ENCODE measurements at places on chromosomes 2 and 18.
A peak's percentile ranks its signal among the peaks of the same experiment; 100 is the strongest.

DNA sequence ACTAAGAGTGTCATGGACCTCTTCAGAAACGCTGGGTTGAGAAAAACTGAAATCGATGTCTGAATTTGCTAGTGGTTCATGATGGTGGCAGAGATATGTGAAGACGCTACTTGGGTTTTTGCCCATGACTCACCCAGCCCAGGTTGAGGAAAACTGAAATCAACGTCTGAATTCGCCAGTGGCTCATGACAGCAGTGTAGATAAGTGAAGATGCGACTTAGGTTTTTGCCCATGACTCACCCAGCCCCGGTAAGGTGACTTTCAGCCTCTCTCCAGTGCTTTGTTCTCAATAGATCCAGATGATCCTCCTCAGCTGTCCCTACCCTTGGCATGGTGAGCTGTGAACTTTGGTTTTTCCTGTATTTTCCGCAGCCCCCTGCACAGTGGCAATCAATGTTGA is 105.3 kb upstream of the SIX3 start:
- peak; percentile 25 for DNase-seq

- no peak for DNase-seq
These were observed 154.3 kb downstream of the TCF4 start for GRCh38 chr18:55433648-55434047.

- no peak for DNase-seq
These were observed 36.0 kb upstream of the FZD5 start for GRCh38 chr2:207805566-207806226.

DNA sequence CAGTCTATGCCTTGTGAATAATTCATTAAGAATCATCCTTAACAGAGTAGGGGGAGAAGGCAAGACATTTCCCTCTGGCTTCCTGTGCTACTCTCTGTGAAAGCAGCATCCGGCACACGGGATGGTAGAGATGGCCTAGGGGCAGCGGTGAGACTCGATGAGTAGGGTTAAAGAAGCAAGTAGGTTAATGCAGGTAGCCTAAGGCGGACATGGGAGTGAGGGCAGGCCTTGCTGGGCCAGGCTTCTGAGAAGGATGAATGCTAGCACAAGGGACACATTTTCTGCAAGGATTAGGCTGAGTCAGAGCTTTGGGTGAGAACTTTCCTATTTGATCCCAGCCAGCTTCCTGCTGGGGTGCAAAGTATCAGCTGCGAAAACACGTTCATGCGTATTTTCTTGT is 80.8 kb downstream of the NXPH2 start:
- DNase-seq = no peak

- no peak for DNase-seq
These were observed 192.8 kb downstream of the ARHGAP15 start for GRCh38 chr2:143321994-143322393.

GRCh38 chr18:68705119-68705518 is 9.8 kb downstream of the TMX3 start:
- DNase-seq = no peak
